Activated CD8-positive, alpha-beta memory T cell treated with anti-CD3 and anti-CD28 coated beads, Interleukin-2, amount 10 ng/mL, durations not matched to agents 7 days and 5 days (primary cell): ENCODE measurements at places on chromosomes 4 and X. TPM values are rescaled to one million over a fixed set of nuclear protein-coding genes. Genes with fewer than 3 reads are reported as not detected.
A peak's percentile ranks its signal among the peaks of the same experiment; 100 is the strongest.

- DNase-seq, result no peak
- no peak overlapping the region for H3K4me3 ChIP-seq
- peaks cover 21% of the 10 kb centered on the region for H3K27me3 ChIP-seq
- H3K36me3 ChIP-seq, result no peaks in the 10 kb centered on the region
These were observed 35.4 kb upstream of the TMEM184C start for GRCh38 chr4:147581606-147582350.

Gene KLKB1
- total RNA-seq, result 0.14 TPM

Gene PFKFB1
- 1.2 TPM for total RNA-seq

DNA sequence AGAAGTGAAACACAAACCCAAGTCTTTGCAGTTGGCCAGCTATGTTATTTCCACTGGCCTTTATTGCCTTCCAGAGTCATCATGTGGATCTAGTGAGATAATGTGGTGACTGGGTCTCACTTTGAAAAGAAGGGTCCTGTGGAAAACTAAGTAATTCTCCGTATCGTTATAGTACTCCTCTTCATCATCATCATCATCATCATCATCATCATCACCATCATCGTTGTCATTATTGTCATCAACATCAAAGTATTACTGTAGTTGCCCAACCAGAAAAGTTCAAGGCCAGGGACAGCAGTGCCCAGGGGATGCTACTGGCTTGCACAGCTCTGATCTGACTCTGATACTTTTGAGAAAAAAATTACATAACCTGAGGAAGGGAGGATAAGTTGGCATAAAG, 295.6 kb upstream of the F9 start:
- no peaks in the 10 kb centered on the region for H3K4me1 ChIP-seq
- H3K27me3 ChIP-seq, result no peaks in the 10 kb centered on the region
- no peak overlapping the region for H3K4me3 ChIP-seq
- DNase-seq, result no peak

GRCh38 chr4:6595897-6596537, 21.0 kb downstream of the MAN2B2 start:
- H3K4me1 ChIP-seq, result no peaks in the 10 kb centered on the region
- DNase-seq, result no peak
- H3K27ac ChIP-seq, result no peak overlapping the region
- no peak overlapping the region for H3K4me3 ChIP-seq
- peaks cover 1% of the 10 kb centered on the region for H3K36me3 ChIP-seq

DNA sequence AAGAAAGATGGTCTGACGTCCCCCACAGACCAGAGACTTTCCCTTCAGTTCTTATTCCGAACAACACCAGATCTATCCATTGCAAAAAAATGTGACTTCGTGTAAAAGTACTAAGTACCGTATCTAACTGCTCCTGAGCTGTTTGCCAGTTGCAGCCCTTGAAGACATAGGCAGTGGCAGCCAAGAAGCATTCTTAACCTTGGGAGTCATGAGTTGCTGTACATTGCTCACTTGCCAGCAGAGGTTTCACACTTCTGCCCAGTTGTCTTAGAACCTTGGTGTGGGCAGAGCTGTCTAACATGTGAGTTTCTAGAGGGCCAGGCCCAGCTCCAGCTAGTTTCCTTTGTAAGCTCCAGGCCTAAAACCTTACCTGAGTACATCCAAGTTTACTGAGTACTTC, 10.5 kb upstream of the CHRDL1 start:
- H3K27ac ChIP-seq, result no peak overlapping the region
- DNase-seq, result no peak
- no peak overlapping the region for H3K4me3 ChIP-seq

- no peak overlapping the region for H3K4me3 ChIP-seq
- H3K36me3 ChIP-seq, result no peaks in the 10 kb centered on the region
- H3K27me3 ChIP-seq, result no peaks in the 10 kb centered on the region
- H3K4me1 ChIP-seq, result peaks cover 20% of the 10 kb centered on the region
- H3K27ac ChIP-seq, result no peak overlapping the region
These were observed 24.3 kb downstream of the AWAT2 start for GRCh38 chrX:70025464-70025863.

- DNase-seq, result no peak
- no peaks in the 10 kb centered on the region for H3K36me3 ChIP-seq
- peaks cover 2% of the 10 kb centered on the region for H3K27me3 ChIP-seq
- H3K4me3 ChIP-seq, result no peak overlapping the region
- no peak overlapping the region for H3K27ac ChIP-seq
- H3K4me1 ChIP-seq, result peaks cover 26% of the 10 kb centered on the region
These were observed 84.0 kb downstream of the NHSL2 start for GRCh38 chrX:71994601-71995000.

DNA sequence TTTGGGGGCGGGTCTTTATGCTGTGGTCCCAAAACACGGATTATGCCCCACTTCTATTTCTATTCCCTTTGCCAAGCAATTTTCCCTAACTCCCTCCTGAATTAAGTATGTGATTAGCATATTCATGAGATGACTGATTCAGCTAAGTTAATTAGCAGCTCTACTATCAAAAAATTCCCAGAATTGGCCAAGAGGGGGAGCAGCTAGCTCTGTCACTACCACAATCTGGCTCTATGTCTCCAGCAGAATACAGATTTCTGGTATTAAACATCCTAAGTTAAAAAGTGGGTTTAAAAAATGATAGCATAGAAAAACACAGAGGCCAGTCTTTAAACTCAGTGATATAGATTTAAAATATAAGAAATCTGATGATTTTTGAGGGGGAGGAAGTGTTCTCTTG, 80.3 kb downstream of the GPC4 start:
- no peak overlapping the region for H3K27ac ChIP-seq
- no peaks in the 10 kb centered on the region for H3K27me3 ChIP-seq
- no peak for DNase-seq

DNA sequence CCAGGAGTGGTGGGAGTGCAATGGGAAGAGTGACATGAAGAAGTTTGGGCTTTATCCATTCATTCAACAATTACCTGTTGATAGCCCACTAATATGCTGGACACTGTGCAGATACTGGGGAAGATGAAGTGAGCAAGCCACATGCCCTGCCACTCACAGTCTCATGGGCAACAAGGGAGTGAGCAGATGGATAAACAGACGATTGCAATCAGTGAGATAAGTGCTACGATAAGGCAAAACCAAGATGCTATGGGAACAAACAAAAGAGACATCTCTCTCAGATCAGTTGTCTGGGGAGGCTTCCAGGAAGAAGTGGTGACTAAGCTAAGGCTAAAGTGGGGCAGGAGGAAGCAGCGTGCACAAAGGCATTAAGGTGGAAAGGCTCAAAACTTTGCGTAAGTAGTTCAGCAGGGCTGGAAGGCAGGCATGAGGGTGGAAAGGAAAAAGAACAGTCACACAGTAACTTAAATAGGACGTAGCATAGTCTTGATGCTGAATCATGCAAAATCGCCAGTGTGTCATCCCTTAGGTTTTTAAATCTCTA, 31.7 kb downstream of the GAB3 start:
- peak overlapping the region; percentile 97 for H3K27ac ChIP-seq
- peaks cover 86% of the 10 kb centered on the region for H3K4me1 ChIP-seq
- DNase-seq, result peak; percentile 65
- peak overlapping the region; percentile 51 for H3K4me3 ChIP-seq
- H3K27me3 ChIP-seq, result no peaks in the 10 kb centered on the region

DNA sequence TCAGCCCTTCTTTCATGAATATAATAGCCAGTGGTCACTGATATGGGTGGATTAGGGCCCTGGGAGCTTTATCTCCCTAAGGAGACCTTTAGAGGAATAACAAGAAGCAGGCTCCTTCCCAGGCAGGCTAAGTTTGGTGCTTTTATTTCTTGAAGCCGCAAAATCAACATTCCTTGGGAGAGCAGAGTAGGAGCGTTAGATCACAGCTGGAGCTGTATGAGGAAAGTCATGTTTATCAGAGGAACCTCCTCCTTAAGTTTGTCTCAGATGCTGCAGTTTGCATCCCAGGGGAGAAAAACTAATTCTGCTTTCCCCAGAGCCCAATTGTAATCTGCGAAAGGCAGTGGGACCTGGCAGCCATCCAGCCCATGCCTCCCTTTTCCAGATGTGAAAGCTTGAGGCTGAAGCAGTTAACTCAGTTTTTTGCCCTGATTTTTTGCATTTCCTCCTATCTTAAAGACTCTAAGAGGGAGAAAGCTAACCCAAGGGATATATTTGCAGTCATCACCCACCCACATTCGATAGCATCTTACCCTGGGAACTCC, 186.0 kb upstream of the FRMPD4 start:
- no peak overlapping the region for H3K27ac ChIP-seq
- no peaks in the 10 kb centered on the region for H3K27me3 ChIP-seq
- no peaks in the 10 kb centered on the region for H3K4me1 ChIP-seq
- no peak for DNase-seq
- H3K36me3 ChIP-seq, result no peaks in the 10 kb centered on the region

DNA sequence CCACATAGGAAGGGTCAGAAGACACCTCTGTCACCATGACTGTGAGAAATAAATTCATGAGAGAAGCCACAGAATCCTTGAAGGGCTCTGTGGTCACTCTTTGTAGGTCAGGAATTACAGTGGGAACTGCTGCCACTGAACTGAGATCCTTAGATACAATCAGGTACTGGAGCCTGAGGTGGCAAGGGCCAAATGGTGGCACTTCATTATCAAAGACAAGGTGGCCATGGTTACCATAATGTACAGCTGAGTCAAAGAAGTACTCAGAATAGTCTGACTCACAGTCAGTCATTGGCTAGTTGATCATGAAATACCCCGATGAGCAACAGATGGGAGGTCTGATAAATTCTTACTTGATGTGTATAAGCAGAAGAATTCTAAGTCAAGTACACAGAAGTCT, 131.9 kb downstream of the RTL3 start:
- H3K27me3 ChIP-seq, result no peaks in the 10 kb centered on the region
- peak; percentile 40 for DNase-seq
- H3K4me3 ChIP-seq, result no peak overlapping the region
- H3K27ac ChIP-seq, result no peak overlapping the region
- peaks cover 18% of the 10 kb centered on the region for H3K4me1 ChIP-seq

- no peak overlapping the region for H3K27ac ChIP-seq
- H3K4me1 ChIP-seq, result no peaks in the 10 kb centered on the region
- H3K27me3 ChIP-seq, result no peaks in the 10 kb centered on the region
- H3K36me3 ChIP-seq, result no peaks in the 10 kb centered on the region
These were observed 21.2 kb downstream of the L1CAM start for GRCh38 chrX:153864561-153865320.

- H3K4me1 ChIP-seq, result no peaks in the 10 kb centered on the region
- H3K36me3 ChIP-seq, result no peaks in the 10 kb centered on the region
- H3K4me3 ChIP-seq, result no peak overlapping the region
- no peaks in the 10 kb centered on the region for H3K27me3 ChIP-seq
- DNase-seq, result no peak
- H3K27ac ChIP-seq, result no peak overlapping the region
These were observed 86.6 kb upstream of the TMEM150C start for GRCh38 chr4:82648356-82648755.
